Activated T-cell treated with anti-CD3 and anti-CD28 coated beads for 1 hour (primary cell): ENCODE measurements at places on chromosomes 2 and 18.

DNA sequence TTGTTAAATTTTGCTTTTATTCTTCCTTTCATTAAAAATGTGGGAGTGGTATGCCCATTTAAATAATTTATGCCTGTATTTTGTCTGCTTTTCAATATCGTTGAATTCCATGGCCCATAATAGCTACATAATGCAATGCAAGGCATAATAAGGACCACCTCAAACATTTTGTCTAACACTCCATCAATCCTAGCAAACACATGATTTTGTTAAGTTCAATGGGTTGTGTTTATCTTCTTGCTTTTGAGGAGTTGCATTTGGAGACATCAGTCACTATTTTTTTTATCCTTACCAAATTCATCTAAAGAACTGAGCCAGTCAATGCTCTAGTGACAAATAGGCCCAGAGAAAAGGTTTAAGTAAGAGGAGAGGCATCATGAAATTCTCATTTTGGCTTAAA, 145.5 kb downstream of the ZNF385B start:
- DNase-seq = no peak

GRCh38 chr18:38459131-38459994, 893.8 kb upstream of the CELF4 start:
- no peak for DNase-seq

GRCh38 chr2:228703152-228703551, 521.7 kb upstream of the SPHKAP start:
- no peak for DNase-seq

GRCh38 chr2:223779877-223780276, 57.5 kb downstream of the AP1S3 start:
- no peak for DNase-seq

DNA sequence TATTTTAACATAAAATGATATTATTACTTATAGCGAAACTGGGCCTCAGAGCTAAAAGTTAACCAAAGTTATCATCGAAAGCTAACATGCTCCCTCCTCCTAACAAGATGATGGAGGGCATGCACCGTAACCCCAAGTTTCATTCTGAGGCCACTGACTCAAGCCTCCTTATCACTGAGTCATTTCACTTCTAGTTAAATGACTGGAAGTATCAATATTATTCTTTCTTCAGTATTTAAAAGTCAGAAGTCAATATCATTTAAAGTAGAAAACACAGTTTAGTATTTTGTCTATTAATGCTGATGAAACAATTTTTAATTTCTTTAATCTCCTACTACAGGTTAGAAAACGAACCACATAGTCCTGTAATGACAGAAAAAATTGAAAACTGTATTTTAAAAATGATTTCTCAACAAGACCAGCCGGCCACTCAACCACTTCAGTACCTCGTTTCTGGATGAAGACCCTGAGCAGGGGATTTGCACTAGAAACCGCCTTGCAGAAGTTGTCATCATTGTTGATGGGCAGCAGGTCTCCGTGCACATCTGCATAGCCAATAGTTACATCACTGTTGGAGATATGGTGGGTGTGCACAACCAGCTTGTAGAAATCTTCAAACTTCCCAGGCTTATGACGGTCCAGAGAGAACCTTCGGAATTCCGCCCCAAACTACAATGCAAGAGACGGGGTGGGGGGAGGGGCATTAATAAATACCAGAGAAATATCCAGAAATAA, 44.9 kb downstream of the PARD6G start:
- no peak for DNase-seq

DNA sequence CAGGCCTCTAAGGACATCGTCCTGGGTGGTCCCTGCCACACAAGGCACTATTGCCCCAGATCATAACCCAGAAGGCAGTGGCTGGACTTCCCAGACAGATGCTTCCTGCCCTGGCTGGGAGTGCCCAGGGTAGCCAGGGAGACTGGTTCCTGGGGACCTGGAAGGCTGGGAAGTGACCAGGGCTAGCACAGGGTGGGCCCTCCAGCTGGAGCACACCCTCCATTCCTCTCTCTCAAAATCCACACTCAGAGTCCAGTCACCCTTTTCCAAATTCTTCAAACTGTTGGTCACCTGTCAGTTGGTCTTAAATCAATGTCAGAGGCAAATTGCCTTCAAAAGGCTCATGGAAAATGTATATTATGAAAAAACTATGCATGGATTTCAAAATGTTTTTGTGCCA, 11.6 kb upstream of the TUBB6 start:
- no peak for DNase-seq

GRCh38 chr2:32532961-32533360, 94.9 kb upstream of the TTC27 start:
- DNase-seq = no peak

GRCh38 chr2:30149513-30149912, 2.7 kb downstream of the YPEL5 start:
- DNase-seq = no peak

- no peak for DNase-seq
These were observed 19.7 kb downstream of the CROCC2 start for GRCh38 chr2:240925568-240926515.

DNA sequence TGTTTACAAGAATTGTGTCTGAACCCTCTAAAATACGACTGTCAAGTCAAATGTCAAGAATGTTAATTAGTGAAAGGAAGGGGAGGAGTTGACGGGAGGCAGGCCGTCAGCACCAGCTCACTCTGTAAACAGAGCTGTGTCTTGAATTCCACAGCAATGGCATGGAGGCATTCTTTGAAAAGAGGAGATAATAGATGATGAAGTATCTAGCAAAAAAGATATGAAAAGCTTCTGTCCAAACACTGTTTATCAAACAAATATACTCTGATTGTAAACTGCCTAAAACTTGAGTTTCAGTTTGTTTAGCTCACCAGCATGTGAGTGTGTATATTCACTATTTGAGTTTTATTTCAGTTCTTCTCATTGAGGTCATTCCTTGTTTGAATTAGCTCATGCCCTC, 94.7 kb upstream of the CDC42EP3 start:
- DNase-seq = no peak

- no peak for DNase-seq
These were observed 46.8 kb upstream of the FAM98A start for GRCh38 chr2:33645861-33646260.

DNA sequence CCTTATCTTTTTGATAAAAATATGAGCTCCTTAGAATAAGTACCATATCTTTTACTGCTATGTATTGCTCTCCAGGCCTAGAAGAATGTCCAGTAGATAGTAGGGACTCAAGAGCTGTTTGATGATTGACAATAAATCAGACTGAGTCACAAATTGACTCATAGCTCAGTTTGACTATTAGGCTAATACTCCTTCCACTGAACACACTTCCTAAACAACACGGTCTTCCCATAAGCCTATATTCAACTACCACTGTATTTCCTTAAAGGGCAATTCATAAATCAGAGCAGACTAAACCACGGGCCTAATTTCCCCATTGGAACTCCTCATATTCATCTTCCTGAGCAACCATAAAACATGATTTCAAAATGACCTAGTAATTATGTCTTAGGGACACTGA, 258.5 kb downstream of the ALK start:
- no peak for DNase-seq

- DNase-seq = no peak
These were observed 124.0 kb downstream of the TMEM200C start for GRCh38 chr18:5771343-5771742.

DNA sequence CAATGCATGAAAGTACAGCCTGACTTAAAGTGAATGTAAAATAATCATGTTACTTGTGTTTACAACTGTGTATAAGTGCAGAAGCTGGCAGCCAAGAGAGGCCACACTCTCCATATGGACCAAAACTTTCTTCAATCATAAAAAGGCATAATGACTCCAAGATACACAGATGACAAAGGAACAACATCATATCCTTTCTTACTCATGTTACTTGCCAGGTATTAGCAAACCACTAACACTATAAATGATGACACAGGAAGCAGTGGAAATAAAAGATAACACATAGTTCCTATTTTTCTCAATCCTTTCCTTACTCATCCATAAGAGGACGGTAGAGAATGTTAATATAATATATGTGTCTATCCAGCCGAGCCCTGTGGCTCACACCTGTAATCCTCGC, 400.0 kb upstream of the CDH2 start:
- DNase-seq = no peak

DNA sequence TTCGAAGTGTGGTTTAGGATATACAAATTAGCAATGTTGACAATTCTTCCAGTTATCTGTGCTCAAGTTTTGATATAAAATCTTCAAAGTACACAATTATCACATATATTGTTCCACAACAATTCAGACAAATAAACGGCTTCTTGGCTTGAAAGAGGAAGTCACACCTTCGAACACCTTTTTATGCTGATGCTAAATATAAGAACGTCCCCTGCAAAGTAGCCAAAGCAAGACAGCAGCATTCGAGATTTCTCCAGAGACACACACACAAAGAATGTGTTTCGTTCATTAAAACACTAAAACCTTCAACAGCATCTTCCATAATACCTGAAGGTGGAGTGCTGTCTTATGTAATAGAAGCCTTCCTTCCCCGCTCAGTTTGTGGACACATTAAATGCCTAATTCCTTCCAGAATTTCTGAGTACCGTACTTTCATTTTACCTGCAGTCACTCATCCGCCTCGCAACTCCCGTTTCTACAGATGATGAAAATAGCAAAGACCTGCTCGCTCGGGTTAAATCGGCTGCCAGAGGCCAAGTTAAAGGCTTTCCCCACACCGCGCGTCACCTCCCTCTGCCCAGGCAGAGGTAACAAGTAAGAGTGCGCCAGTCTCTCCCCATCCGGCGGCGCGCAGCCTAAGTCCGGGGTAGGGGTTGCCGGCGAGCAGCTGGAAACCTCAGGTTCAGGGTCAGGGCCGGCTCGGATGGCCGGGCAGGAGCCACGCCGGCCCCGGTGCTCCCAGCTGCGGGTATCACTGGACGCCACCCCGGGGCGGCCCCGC, 847 bp downstream of the SERPINE2 start:
- peak; percentile 30 for DNase-seq

GRCh38 chr18:36759167-36759776, 69.5 kb downstream of the TPGS2 start:
- no peak for DNase-seq

DNA sequence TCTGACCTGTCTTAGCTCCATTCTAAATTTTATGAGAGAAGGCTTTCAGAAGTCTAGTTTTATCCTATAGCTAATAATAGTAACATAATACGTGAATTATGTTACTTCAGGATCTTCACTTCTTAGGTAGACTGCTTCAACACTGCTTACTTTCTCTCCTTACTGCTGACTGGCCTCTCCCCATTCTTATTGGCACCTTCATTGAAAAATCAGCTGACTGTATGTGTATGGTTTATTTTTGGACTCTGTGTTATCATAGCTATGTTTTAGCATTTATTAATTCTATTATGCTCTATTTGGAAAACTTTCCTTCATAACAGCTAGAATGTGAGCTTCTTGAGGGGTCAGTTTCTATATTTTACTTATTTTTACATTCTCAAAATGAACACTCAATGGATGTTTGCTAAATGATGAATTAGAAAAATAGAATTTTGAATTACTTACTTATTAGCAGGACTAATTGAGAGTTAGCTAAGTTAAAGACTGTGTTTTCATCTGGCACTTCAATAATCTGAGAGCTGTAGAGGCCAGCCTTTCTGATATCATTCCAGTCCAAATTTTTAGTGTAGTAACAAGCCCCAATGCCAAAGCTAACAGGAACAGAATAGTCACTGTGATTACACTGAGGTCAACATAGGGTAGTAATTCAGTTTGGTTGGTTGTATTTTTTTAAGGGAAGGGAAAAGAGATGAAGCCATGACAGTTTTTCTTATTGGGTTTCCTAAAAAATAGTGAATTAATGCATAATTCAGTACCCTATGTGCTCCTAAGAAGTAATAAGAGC, 92.3 kb downstream of the TTC27 start:
- no peak for DNase-seq

- no peak for DNase-seq
These were observed 7.1 kb downstream of the RUFY4 start for GRCh38 chr2:218075975-218076811.

DNA sequence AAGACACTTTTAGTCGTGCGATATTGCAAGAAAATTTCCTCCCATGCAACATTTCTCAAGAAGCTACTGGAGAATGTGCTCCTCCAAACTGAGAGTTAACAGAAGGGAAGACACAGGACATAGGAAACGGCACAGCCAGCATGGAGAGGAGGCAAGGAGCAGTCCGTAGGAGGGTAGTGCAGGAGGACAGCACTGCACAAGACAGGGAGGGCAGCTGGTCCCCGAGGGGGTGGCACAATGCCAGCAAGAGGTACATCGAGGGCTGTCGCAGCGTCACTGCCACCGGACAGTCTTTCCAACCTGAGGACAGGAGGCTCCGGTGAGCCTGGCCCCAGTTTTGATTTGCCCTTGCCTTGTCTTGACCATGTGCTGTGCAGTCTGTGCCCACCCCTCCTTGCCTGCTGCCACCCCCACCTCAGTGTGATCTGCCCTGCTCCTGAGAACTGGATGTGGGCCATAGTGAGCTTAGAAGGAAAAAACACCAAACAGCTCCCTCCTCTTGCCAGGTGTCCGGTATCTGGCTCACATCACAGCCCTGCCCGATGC, 81.6 kb upstream of the LAPTM4A start:
- no peak for DNase-seq

- no peak for DNase-seq
These were observed 25.7 kb downstream of the CYP27C1 start for GRCh38 chr2:127194447-127194846.

GRCh38 chr2:109155553-109156451, 26.8 kb downstream of the SH3RF3 start:
- no peak for DNase-seq

DNA sequence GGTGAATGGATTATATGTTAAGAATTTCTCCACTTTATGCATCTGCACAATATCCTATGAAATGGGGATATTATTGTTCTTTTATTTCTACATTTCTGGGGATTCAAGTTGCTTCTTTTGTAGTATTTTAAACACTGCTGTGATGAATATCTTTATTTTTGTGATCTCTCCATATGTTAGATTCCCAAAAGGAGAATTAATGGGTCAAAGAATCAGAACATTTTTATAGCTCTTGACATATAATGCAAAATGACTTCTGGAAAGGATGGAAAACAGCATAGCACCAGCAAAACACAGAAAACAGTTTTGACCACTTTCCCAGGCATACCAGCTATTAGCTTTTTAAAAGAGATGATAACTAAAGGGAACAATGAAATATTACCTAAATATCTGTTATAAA, 135.5 kb downstream of the NCKAP5 start:
- DNase-seq = no peak

DNA sequence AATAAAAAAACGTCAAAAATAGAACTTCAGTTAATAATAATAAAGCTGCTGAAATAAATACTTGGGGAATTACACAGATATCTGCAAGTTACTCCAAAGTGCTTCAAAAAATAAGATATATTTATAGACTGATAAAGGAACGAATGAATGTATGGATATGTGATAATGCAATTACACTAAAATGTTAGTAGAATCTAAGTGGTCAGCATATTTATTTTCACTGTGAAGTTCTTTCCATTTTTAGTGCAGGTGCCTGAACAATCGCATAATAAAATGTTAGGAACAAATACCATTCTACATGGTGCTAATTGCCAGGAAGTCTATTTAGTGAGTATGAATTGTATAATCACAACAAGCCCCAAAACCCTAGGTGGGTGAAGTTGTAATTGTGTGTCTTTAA, 169.6 kb upstream of the RGPD4 start:
- DNase-seq = no peak

GRCh38 chr2:105712166-105712915, 32.4 kb upstream of the NCK2 start:
- DNase-seq = no peak

GRCh38 chr2:9964334-9964980, 13.0 kb downstream of the GRHL1 start:
- DNase-seq = no peak
